Pancreas (tissue), 10 donors: ENCODE measurements at places on chromosomes 5 and 9.

- no peak overlapping the region for H3K4me3 ChIP-seq
- no peaks in the 10 kb centered on the region for H3K36me3 ChIP-seq
- no peak for DNase-seq
- H3K4me1 ChIP-seq, result peaks cover 26% of the 10 kb centered on the region
Observed at GRCh38 chr9:14103115-14103514, 210.8 kb downstream of the NFIB start.

DNA sequence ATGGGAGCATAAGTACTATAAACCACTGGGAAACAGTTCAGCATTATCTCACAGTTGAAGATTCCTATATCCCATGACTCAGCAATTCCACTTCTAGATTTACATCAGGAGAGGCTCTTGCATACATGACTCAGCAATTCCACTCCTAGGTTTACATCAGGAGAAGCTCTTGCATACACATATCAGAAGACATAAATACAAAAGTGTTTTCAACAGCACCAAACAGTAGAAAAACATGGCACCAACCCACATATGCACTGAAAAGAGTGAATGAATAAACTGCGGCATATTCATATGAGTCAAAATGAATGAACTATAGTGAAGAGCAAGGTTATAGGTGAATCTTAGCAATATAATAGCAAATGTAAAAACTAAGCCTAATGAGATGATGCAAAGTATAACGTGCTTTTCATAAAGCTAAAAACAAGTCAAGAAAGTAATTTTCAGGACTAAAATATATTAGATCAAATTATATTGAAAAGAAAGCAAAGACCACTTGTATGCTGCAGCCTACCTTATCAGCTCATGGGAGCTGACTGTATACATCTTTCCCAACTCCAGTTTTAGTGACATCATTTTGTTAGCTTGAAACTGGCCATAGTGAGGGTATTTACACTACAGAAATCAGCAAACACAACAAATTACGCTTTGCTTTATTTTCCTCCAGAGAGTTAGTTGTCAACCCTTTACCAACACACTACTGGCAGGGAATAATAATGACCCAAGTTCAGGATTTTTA lies 95.8 kb downstream of the ANKRD18B start:
- no peaks in the 10 kb centered on the region for H3K27me3 ChIP-seq
- H3K27ac ChIP-seq, result no peak overlapping the region
- H3K4me3 ChIP-seq, result no peak overlapping the region
- no peaks in the 10 kb centered on the region for H3K4me1 ChIP-seq

DNA sequence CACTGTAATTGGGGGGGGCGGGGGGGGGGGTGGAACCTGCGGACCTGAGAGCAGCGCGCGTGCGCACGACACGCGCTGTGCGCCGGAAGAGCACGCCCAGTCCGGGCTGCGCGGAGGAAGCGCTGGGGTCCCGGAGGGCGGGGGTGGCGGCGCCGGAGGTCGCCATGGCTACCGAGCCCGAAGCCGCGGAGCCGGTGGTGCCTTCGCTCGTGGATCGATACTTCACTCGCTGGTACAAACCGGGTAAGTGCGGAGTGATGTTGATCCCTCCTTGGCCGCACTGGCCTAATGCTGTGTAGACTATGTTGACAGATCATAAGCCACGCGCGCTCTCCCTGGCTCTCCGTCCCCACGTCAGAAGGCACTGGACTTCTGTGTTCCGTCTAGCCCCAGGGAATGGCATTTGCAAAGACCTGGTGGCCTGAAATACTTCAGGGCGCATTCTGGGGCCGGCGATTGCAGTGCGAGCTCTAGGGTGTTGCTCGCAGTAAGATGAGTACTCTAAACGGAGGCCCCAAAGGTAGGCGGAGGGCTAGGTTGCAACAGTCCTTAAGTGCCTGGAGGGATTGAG lies at the start of gene ABITRAM:
ABITRAM (plus strand) TSS at position 78 of the 571 bp plus-strand sequence; CDS start at position 165, 87 bp downstream.
- peaks cover 6% of the 10 kb centered on the region for H3K4me1 ChIP-seq
- DNase-seq, result peak; percentile 90
- no peaks in the 10 kb centered on the region for H3K27me3 ChIP-seq
- peak within 1 kb of the TSS; percentile 77 for H3K27ac ChIP-seq

GRCh38 chr5:88480801-88481499 lies 212.3 kb upstream of the TMEM161B start:
- no peak overlapping the region for H3K27ac ChIP-seq
- H3K4me3 ChIP-seq, result no peak overlapping the region
- no peaks in the 10 kb centered on the region for H3K4me1 ChIP-seq
- no peak for DNase-seq
